ENCODE measurements at places on chromosomes 2 and 18.

DNA sequence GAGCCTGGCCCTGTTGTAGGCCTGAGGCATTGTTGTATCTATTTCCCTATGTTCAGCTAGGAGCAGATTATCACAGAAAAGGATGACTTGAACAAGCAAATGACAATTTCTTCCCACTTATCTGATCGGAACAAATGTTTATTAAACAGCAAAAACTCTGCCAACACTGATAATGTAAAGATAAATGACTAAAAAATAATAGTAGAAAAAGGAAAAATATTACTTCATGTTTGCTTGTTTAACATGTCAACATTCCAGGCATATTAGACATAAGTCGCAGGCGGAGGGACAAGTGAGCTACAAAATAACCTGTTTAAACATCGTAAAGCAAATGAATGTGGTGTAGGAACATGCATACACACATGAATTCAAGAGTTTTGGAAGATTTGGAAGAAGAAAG lies 257.9 kb downstream of the TMX3 start:
- no peak for DNase-seq

DNA sequence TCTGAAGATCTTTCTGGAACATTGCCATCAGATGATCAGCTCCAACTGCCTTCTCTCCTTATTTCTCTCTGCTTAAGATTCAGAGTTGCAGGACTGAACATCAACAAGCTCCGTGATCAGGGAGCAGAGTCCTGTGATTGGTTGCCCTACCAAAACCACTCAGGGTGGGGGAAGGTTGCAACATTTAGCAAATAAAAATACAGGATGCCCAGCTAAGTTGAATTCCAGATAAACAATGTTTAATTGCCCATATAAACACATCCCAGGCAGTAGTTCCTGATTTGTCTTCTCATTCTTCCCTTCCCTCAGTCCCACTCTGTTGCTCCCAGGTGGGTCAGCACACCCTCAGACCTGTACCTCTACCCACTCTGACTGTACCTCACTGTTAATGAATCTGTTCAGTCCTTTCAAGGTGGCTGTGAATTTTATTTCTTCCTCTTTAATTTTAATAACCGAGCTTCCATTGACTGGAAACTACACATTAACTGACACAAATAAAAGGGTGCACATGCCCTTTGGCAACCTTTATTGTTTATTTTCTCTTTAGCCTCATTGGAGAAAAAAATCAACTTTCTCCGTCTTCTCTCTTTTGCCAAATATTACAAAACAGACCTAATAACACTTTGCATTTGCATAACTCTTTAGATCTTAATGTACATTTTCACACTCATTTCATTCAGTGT lies 167.1 kb upstream of the PKDCC start:
- no peak for DNase-seq

- DNase-seq: no peak
Measured at GRCh38 chr2:231369580-231370428, 25.7 kb upstream of the B3GNT7 start.

GRCh38 chr18:12031846-12032245 lies 50.5 kb downstream of the IMPA2 start:
- DNase-seq: no peak

- DNase-seq: no peak
Measured at GRCh38 chr2:233354971-233355574, 779 bp downstream of the DGKD start.

DNA sequence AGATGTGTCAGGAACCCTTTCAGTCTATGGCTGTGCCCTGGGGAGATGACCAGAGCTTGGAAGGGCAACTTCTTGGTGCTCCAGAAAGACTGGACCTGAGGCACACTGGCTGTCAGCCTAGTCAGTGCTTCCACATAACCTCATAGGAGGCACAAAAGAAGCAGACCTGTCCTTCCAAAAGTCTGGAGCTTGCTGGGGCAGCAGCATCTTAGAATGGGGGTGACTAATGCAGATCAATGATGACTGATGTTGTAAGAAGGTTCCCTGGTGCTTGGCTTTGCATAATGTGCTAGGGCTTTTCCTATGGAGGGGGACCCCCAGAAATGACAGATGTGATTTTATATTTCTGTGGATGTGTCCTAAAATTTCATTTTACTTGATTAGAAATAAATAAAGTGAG lies 255.7 kb upstream of the THUMPD2 start:
- no peak for DNase-seq

DNA sequence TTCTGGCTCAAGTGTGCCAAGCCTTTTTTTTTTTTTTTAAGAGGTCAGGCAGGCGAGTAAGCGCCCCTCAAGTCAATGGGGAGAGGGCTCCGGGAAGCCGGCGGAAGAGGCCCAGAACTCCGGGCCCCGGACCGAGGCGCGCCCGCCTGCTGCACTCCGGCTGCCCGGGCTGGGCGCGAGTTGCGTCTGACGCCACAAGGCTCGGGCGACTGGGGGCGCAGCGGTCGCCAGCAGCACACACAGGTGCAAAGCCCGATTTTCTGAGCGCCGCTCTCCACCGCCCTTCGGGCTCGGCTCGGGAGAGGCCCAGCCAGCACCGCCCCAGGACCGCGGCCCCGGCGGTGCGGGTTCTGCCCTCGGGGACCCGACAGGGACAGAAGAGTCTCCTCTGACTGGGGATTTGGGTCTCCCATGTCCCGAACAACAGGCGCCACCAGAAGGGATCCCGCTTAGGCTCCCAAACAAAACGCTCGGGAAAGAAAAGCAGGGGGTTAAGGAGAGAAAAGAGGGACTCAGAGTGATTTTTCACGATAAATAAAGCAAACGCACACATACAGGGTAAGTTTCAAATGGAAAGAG lies 787 bp downstream of the ERBB4 start:
- peak; percentile 19 for DNase-seq

DNA sequence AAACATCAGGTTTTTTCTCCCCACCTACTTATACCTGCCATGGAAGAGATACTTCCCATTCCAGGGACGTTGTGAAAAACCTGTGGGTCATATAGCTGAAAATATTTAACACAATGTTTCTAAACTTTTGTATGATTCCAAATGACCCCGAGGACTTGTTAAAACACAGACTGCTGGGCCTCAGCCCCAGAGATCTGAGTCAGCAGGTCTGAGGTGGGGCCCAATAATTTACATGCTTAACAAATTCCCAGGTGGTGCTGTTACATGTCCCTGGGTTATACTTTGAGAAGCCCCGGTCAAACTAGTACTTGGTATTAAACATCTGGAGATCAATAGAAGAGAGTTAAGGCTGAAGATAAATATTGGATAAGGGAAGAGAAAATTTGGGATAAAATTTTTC lies 71.4 kb upstream of the FRZB start:
- no peak for DNase-seq

- DNase-seq: no peak
Measured at GRCh38 chr2:163601377-163601776, 134.4 kb downstream of the FIGN start.

DNA sequence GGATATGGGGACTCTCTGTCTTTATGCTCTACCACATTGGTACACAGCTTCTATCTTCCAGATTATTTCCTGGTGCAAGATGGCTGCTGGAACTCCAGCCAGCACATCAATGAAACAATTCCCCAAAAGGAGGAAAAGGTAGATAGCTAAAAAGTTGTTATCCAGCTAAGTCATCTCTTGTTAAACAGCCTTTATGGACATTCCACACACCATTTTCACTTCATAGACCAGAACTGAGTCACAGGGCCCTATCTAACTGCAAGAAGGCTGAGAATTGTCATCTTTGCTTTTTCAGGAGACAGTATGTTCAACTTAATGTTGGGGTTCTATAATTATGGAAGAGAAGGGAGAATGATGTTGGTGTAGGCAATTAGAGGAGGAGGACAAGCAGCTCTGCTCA lies 133.3 kb upstream of the NOSTRIN start:
- no peak for DNase-seq

- DNase-seq: no peak
Measured at GRCh38 chr2:103669531-103669930, 907.7 kb downstream of the TMEM182 start.

- DNase-seq: no peak
Measured at GRCh38 chr18:40874233-40874632, 1080.8 kb upstream of the PIK3C3 start.

Measured in H54 (cell line).